Stimulated activated CD4-positive, alpha-beta T cell treated with anti-CD3 and anti-CD28 coated beads, Interleukin-2, amount 100 ng/mL, for 24 hours (primary cell): ENCODE measurements at places on chromosomes 7 and 10.

GRCh38 chr7:136874393-136875032 is 6.1 kb downstream of the CHRM2 start:
- no peak for DNase-seq

DNA sequence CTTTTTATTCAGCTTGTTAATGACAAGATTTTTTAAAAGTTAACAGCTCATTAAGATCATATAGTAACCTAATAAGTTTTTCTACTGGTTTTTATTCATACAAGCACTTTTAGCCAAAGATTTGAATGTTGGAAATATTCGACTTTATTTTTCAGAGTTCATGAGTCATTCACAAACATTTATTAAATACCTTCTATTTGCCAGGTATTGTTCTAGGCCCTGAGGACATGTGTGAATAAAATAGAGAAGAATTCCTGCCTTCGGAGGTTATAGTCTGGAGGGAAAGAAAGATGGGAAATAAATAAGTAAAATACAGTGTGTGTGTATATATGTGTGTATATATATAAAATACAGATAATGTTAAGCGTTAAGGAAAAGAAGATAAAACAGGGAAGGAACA is 31.5 kb downstream of the BTAF1 start:
- no peak for DNase-seq

DNA sequence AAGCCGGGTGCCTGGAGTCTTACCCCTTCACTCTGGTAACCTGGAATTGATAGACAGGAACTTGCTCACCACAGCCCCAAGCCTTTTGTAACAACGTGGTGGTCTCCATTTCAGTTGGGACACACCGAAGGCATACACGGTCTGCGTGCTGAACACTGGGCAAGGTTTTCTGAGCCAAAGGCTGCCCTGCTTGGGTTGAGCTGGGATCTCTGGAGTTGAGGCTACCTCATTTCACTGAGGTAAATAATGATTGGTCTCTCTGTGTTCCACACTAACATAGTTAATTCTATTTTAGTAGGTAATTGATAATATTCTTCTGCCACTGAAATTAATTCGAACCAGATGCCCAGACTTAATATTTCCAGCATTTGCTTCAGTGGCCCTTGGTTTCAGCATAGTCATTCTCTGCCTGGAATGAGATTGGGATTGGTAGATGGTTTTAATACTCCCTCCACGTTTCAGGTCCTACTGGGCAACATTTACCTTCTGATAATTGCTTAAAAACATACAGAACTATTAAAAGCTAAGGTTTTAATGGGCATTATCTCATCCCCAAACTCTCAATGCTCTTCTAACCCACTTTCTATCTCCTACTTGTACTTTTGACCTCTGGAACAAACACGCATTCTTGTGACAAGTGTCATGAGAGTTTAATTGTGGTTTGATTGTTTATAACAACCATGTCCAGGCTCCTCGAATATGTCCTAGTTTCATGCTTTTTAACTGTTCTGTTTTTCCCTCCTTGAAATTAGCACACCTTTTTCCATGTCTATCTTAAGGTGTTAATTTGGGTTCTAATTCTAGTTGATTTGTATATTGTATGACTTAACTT is 202.3 kb upstream of the KLF6 start:
- no peak for DNase-seq

- DNase-seq: no peak
These were observed 59.4 kb downstream of the SEMA3C start for GRCh38 chr7:80859272-80859970.

- no peak for DNase-seq
These were observed 320.6 kb downstream of the CXCL12 start for GRCh38 chr10:44064317-44064716.

GRCh38 chr7:112701456-112701855 is 88.7 kb downstream of the TMEM168 start:
- DNase-seq: no peak

- no peak for DNase-seq
These were observed 7.6 kb upstream of the MRC1 start for GRCh38 chr10:17801507-17801906.

DNA sequence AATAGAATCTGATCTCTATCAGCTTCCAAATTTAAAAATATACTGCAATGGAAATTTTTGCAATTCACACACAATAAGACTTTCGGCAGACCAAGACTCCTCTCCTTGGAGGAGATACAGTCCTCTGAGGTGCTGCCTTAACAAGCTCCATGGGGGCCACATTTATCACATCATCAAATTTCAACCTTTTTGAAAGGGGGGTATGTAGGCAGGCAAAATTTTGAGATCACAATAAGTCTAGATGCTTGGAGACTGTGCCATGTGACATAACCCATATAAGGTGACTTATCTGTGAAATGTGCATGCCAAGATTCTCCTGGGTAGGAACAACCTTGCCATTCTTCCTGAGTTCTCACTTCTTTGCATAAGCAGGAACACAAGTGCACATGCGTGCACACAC is at the start of gene OR2A12:
Gene OR2A12 (plus strand): TSS at position 301 of the 400 bp plus-strand sequence. CDS start 8,830 bp downstream, outside the sequence.
- no peak for DNase-seq

DNA sequence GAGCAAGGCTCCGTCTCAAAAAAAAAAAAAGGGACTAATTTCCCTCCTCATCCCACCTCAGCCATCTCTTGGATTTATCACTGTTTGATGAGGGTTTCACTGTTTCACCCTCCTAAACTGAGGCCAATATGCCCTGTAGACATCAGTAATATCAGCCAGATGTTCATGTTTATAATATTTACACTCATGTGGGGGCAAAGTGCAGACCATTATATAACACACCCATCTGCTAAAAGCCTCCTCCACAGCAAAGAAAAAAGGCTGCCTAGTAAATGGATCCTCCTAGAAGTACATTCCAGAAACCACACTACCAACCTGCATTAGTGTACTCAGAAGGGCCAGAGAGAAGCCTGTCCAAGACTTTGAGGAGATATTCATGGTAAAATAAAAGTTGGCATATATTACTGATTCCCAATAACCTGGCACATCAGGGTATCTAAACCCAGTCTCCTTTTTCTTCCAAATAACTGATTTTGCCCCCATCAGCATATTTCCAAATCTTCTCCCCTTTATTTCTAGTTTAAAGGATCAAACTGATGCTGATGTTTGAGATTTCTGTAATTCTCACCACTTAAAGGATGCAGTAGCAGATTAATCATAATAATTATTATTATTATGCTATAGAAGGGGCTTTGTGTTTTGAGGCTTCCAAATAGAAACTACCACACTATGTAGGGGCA is 55.1 kb downstream of the LGI1 start:
- DNase-seq: no peak

GRCh38 chr10:113681533-113682470 is 2.1 kb downstream of the CASP7 start:
- peak; percentile 29 for DNase-seq

- no peak for DNase-seq
These were observed 18.9 kb downstream of the GBX1 start for GRCh38 chr7:151148319-151149259.

DNA sequence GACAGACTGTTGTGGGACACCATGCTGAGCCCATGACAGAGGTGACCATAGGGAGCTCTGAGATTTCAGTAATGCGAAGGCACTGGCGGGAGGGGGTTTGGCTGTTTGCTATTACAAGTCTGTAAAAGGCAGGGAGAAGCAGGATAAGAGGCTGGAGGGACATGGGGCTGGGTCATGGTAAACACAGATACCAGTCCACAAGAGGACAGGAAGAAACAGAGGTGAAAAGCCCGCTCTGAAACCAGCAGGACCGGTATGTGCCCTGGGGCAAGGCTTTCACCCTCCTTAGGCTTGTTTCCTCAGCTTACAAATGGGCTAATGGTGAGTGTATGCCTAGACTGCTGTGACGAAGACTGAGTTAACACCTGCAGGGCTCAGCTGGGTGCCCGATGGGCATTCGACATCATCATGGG is 34.1 kb downstream of the ANXA11 start:
- DNase-seq: no peak

GRCh38 chr7:64640504-64640903 is 25.4 kb upstream of the ZNF107 start:
- DNase-seq: no peak

GRCh38 chr10:75187961-75188426 is 22.6 kb upstream of the VDAC2 start:
- DNase-seq: peak; percentile 57

DNA sequence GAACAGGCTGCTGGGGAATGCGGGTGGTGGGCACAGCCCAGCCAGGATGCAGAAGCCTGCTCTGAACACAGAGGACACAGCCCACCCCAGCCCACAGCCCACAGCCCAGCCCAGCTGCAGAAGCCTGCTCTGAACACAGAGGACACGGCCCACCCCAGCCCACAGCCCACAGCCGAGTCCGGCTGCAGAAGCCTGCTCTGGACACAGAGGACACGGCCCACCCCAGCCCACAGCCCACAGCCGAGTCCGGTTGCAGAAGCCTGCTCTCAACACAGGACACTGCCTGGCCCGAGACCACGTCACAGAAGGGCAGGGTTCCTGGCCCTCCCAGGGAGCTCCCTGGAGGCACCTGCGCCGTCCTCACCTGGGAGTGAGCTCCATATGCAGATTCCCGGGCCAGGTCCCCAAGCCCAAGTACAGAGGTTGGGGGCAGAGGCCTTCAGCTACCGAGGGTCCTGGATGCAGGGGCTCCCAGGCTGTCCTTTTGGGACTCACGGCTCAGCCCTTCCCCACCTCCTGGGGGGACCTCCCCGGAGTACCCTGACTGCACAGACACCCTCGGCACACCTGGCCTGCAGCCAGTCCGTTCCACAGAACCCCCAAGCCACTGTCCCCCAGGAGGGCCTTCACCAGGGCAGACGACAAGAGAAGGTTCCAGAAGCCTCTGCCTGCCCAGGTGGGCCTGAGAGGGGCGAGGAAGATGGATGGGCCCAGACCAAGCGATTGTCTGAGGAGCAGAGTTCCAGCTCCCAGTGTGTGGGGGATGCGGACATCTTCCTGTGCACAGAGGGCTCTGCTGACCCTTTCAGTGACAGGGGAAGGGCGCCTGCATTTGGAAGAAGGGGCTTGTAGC is 23.7 kb upstream of the FOXL3 start:
- DNase-seq: no peak

- DNase-seq: no peak
These were observed 296.8 kb downstream of the ELMO1 start for GRCh38 chr7:37151741-37152413.

DNA sequence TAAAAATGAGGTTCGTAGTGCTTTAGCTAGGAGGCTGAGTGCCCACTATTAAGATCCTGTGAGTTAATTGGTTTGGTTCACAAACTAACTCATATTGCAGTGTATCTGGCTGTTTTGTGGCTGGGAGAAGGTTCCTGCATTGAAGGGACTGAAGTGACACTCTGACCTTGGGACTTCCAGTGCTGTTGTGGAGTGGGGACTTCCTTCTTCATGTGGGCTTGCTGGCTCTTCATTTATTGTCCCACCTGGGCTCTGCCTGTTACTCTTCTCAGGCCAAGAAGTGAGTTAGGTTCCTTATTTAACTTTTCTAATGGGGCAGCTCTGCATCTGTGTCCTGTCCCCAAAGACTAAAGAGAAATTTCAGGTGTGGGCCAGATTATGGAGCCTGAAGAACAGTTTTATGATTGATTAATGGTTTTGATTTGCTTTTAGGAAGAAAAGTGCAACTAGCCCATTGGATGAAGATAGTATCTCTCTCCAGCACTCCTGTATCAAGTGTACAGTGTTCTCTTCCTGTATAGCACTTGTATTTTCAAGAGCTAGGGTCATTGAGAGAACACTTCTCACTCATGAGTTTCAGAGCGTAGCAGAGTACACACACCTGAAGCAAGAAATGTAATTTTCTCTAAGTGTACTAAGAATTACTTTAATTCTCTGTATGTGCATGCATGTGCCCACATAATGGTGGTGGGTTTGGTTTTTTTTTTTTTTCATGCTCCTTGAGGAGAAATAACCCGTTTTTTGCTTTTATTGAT is 54.8 kb downstream of the AUTS2 start:
- no peak for DNase-seq

DNA sequence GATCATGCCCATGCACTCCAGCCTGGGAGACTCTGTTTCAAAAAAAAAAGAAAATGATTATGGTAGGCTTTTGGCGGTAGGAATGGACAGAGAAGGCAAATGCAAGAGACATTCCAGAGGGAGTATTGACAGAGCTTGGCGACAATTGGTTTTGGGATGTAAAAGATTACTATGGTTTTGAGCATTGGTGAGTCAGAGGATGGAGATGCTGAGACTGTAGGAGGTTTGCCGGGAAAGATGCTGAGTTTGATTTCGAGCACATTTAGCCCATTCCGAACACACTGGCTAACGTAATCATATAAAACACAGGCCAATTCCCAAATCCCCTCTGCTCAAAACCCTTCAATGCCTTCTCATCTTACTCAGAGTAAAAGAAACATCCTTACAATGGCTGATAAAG is 161.6 kb upstream of the MKLN1 start:
- no peak for DNase-seq

DNA sequence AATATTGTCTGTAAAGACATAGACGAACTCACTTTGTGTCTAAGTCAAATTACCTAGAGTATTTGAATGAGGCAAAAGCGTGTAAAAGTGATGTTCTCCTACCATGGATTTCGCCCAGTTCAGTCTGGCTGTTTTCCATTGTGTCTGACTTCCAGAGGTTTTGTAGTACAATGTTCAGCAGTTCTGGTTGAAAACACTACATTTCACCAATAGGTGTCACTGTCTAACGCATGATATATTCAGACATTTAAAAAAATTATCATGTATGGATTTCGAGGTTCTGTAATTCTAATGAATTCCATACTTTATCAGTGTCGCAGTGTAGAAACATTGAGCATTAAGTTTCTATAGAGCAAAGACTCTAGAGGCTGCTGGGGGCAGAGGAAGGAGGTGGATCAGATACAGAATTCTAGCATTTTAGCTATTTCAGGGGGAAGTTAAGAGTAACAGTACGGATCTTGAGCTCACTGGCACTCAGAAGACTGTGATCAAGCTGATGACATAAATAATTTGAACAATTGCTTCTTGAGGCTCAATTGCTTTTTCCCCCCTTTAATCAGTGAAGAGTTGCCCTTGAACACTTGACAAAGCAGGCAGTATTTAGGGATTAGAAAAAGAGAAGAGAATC is 196.9 kb upstream of the RHOBTB1 start:
- DNase-seq: no peak

DNA sequence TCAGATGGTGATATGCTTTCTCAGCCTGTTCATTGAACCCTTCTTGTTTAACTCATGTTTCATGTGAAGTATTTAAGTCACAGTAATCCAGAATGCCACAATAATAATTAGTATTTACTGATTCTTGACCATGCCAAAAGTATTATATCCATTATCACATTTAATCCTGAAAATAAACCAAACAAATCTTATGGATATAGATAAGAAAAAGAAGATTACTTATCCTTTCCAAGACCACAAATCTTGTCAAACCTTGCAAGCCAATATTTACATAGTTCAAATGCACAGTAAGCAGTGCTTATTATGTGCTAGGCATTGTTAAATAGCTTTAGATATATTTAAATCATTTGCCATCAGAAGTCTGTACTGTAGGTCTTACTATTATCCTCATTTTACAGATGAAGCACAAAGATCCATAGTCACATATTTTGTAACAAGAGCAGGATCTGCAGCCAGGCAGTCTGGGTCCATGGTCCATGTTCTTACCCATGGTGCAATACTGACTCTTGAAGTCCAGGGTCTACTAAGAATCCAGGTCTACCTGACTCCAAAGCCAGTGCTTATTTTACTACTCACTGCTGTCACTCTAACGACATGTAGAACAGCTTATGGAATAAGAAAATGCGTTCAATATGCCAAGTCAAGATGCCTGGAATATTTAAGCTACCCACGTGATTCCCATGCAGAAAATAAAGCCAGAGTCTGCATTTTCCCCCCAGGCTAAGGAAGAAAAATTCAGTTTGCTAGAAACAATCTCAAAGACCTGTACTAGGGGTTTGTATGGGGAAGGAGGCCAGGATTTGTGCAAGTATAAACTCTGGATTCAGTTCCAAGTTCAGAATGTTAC is 984.8 kb upstream of the LRRTM3 start:
- DNase-seq: no peak
